ENCODE measurements at places on chromosomes 11 and 22.

DNA sequence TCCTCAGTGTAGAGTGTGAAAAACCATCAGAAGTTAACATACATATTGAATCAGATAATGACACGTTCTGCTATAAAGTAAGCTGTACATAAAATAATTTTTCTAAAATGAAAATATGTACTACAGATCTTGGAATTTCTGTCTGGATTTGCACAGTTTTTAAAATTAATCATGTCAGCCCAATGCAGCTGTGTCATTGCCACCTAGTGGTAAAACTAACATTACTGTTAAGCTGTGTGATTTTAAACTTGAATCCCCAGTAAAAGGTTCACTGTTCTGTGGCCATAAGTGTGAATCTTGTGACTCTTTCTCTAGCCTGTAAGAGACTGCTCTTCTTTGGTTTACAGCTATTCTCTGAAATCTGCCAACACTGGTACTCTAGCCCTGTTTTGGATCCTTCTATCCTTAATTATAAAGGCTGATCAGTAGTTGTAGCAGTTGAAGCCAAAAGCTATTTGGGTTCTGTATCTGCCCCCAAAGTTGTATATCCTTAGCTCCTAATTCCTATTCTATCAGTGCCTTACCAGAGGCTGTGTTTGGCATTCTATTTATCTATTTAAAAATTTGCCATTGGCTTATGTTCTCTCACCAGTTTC is 4.0 kb downstream of the JRKL start:
- peak; percentile 16 for DNase-seq

DNA sequence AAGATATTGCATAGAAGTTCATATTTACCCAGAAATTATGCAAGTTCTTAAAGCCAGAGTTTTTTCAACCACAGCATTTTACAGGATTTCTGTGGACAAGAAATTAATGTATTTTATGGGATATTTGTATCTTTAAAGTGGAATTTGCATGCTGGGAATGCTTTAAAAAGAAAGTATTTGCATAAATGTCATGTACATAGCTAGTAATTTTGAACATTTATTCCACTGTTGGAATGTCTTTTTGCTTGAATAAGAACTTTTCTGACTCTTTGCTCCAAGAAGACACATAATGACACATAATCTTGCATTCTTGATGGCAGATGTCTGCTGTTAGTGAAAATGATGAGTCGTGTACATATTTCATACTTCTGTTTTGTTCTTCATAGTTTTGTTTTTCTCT is 66.6 kb downstream of the ATXN10 start:
- peak; percentile 9 for DNase-seq

- peak; percentile 15 for DNase-seq
Observed at GRCh38 chr22:42317008-42317407, 46.6 kb upstream of the TCF20 start.

DNA sequence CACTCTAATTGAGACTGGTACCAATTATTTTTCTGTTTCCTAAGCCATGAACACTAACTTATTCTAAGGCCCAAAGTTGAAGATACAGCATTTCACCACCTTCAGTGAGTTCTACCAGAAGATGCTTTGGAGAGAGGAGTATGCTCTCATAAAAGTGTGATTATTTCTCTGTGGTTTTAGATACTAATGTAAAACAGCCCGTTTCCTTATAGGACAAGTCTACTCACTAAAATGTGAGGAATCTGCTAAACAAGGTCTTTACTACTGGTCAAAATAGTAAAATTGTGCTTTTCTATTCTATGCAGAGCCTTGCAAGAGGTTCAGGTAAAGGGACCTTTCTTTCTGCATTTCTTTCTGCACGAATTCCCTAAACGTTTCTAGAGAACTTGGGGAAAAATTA is 2.4 kb downstream of the LGR4 start:
- DNase-seq: no peak

- DNase-seq: peak; percentile 8
Observed at GRCh38 chr22:17121233-17122195, at the start of gene TMEM121B. Gene TMEM121B (minus strand): TSS chr22:17121360. CDS start chr22:17121127, 233 bp downstream.

GRCh38 chr11:75323609-75324008 is 27.9 kb downstream of the ARRB1 start:
- DNase-seq: no peak

GRCh38 chr11:111996129-111996528 is 29.1 kb upstream of the DLAT start:
- DNase-seq: no peak

- DNase-seq: no peak
Observed at GRCh38 chr11:91749251-91749650, 475.4 kb upstream of the FAT3 start.

DNA sequence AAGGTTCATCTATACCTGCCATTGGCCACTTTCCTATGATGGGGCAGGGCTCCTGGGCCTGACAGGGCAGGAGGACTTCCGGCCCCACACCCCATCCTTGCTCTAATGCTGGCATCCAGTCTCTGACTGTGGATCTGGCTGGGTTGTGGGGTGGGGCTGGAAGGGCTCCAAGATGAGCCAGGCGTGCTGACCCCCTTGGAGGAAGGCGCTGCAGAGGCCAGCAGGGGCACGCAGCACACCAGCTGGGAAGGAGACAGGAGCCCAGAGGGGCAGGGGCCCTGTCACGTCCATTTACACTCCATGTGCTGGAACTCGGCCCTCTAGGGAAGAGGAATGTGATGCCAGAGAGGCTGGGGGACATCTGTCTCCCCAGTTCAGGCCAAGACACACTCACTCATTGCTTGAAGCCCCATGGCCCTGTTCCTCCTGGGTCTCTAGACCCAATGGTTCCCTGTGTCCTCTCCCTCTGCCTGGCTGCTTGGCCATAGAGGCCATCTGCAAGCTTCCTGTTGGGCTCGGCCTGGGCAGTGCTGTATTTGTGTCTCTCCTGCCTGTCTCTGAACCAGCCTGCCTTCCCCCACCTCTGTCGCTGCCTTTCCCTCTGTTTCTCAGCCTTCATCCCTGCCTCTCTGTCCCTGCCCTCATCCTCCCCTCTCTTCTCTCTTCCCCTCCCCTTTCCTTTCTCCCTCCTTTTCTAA is 67.5 kb upstream of the NECTIN1 start:
- DNase-seq: no peak

- DNase-seq: no peak
Observed at GRCh38 chr11:8477680-8478079, 116.3 kb downstream of the STK33 start.

DNA sequence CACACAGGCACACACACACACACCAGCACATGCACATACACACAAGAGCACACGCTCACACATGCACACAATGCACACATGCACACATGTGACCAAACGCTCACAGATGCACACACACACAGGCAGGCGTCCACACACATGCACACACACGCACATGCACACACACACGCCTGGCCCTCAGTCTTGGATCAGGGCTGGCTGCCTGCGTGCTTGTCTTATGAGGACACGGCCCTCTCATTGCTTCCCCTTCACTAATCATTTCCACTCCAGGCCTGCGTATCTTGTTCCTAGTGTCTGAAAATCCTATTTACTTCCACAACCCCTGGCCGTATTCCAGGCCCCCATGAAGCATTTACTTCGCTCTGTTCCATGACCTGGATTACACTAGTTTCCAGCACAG is 740.5 kb downstream of the BRD1 start:
- no peak for DNase-seq

DNA sequence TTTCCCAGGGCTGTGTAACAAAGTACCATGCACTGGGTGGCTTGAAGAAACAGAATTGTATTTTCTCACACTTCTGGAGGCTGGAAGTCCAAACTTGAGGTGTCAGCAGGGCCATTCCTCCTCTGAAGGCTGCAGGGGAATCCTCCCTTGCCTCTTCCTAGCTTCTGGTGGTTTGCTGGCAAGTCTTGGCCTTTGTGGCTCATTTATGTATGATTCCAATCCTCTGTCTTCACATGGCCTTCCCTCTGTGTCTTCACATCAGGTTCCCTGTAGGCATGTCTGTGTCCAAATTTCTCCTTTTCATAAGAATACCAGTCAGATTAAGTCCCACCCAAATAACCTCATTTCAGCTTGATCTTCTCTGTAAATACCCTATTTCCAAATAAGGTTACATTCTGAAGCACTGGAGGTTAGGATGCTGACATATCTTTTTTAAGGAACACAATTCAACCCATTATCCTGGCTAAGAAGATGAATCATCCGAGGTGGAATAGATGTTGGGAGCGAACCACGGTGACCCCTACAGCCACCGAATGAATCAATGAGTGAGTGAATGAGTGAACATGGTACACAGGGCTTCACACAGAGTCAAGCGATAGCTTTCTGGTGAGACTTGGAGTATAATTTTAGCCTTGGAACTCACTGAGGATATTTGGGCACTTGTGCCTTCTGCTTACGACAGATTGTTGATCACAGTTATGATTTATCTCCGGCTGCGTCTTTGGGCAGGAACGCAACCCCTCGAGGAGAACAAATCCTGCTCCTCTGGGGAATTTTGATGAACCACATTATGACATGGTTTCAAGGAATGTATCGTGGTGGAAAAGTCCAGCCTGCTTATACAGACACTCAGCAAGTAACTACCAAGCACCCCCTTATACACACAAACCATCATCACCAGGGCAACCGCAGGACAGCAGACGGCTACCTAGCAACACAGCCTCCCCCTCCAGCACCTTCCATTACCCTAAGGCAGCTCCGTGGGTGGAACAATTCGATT is 34.3 kb upstream of the MICAL2 start:
- peak; percentile 99 for DNase-seq

GRCh38 chr11:1586699-1587098 is 1.6 kb upstream of the KRTAP5-1 start:
- DNase-seq: no peak

Measured in fibroblast of skin of left quadriceps (primary cell).